ENCODE measurements at places on chromosomes 13 and 19. TPM values are rescaled to one million over a fixed set of nuclear protein-coding genes. Genes with fewer than 3 reads are reported as not detected.

The GARIN5A gene
- total RNA-seq: 2.6 TPM

The ZNF470 gene
- total RNA-seq: 5.8 TPM

The ZNF573 gene
- 8.7 TPM for total RNA-seq

The MEIOSIN gene
- total RNA-seq: not detected

DNA sequence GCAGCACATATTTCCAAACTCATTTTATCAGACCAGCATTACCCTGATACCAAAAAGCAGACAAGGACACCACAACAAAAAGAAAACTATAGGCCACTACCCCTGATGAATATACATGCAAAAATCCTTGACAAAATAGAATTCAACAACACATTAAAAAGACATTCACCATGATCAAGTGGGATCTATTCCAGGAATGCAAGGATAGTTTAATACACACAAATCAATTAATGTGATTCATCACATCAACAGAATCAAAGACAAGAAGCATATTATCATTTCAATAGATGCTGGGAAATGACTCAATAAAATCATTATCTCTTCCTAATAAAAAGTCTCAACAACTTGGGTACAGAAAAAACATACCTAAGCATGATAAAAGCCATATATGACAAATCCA is 11.2 kb downstream of the ZNF347 start:
- DNase-seq: no peak

DNA sequence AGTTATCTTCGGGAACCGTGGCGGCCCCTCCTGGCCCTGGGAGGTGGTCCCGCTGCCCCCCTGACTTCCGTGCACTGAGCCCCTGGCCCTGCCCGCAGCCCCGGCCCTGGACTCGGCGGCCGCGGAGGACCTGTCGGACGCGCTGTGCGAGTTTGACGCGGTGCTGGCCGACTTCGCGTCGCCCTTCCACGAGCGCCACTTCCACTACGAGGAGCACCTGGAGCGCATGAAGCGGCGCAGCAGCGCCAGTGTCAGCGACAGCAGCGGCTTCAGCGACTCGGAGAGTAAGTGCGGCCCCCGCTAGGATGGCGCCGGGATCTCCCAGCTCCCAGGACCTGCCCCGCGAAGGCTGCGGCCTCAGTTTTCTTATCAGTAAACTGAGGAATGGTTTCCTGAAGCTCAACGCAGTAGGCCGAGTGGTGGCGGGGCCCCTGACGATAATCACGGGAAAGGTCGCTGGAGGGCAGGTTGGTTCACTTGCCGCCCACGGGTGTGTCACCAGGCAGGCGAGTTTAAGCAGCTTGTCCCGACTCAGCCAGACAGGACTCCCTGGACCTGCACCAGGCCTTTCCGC is 924 bp downstream of the RGCC start:
- peak; percentile 42 for DNase-seq

GRCh38 chr19:13588957-13589833 is 82.9 kb upstream of the CACNA1A start:
- peak; percentile 40 for DNase-seq

- DNase-seq: no peak
Measured at GRCh38 chr19:10122045-10122444, 2.3 kb upstream of the EIF3G start.

DNA sequence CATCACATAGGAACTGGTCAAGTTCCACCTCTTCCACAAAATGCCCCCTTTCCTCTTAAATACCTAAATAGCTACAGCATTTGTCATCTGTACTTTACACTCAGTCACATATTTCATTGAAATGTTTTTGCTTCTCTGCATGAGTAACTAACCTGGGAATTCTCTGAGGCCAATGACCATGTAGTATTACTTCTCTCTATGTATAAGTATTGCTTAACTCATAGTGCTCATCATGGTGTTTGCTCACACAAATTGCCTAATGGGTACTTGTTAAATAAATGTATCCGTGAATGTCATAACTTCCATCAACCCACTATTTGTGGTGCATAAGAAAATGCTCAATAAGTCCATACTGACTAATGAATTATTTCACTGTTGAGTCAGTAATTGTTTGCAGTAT is 115.5 kb downstream of the FGF14 start:
- peak; percentile 93 for DNase-seq

DNA sequence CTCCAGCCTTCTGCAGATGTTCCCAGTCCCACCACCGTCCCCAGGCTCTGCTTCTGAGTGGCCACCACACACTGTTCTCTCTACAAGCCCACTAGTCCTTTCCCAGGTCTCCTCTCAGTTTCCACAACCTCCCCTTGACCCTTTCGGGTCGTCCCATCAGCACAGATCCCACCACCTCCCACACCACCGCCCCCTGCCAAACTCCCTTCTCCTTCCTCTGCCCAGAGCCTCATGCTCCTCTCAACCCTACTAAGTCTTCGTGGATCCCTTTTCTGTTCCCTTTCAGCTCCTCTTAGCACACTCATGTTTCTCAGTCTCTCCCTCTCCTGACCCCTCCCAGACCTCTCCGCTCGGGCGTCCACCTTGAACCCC is 1.9 kb downstream of the NAPA start:
- no peak for DNase-seq

- DNase-seq: no peak
Measured at GRCh38 chr19:53780506-53780905, 43.6 kb downstream of the NLRP12 start.

GRCh38 chr13:112220296-112220875 is 153.4 kb downstream of the SOX1 start:
- DNase-seq: no peak

GRCh38 chr13:49303533-49304252 is 56.0 kb downstream of the CDADC1 start:
- DNase-seq: peak; percentile 24

GRCh38 chr19:40529093-40529954 is 47.3 kb upstream of the SHKBP1 start:
- peak; percentile 64 for DNase-seq

- DNase-seq: no peak
Measured at GRCh38 chr13:49098771-49099512, 121.2 kb upstream of the MLNR start.

- no peak for DNase-seq
Measured at GRCh38 chr19:49441960-49442350, 628 bp upstream of the SLC17A7 start.

DNA sequence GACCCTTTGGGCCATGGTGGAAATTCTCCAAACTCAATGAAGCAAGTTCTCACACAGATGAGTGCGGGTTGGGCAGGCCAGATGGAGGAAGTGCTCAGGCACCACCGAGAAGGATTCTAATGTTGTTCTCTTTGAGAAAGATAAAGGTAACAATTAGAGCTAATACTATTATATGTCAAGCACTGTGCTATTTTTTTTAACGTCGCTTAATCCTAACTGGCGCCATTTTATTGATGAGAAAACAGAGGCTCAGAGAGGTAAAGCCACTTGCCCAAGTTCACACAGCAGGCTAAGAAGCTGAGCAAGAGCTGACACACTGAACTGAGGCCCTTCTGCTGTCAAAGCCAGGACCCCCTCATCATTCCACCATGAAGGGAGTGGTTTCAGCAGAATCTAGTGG is 1.0 kb downstream of the FBL start:
- peak; percentile 3 for DNase-seq

- peak; percentile 26 for DNase-seq
Measured at GRCh38 chr19:47790398-47790814, 11.9 kb downstream of the SELENOW start.

DNA sequence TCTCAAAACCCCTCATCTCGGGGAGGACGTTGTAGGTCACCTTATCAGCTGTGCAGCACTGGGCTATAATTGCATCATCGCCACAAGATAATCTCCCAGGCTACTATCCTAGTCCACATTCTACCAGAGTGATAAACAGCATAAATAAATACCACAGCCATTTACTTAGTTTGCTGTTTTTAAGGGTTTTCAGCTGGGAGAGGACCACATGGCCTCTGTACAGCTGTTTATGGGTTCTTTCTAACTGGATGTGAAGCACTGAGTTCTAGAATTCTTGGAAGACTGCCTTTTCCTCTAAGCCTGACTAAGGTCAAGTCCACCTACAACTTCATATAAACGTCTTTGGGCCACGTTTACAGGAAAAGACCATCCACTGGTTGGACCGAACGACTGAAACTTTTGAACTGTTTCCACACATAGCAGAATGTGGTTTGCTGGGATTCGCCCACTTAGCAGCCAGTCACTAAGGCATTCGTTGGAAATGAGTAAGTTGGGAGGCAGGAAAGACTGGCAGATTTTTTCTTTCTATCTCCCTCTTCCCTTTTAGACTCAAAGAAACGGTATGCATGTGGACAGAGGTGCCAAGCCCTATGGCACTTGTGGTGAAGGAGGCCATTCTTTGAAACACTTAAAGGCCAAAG is 752.5 kb upstream of the SGCG start:
- DNase-seq: no peak

GRCh38 chr13:43783820-43784219 is 3.0 kb downstream of the ENOX1 start:
- DNase-seq: peak; percentile 62

GRCh38 chr13:20997301-20998161 is 63.9 kb downstream of the LATS2 start:
- DNase-seq: peak; percentile 42
